ENCODE measurements at places on chromosomes 12 and 14.

- DNase-seq: no peak
Observed at GRCh38 chr12:76852106-76852505, 26.7 kb downstream of the CSRP2 start.

- DNase-seq: no peak
Observed at GRCh38 chr14:49880267-49881064, 12.4 kb upstream of the ARF6 start.

- no peak for DNase-seq
Observed at GRCh38 chr12:113500782-113501311, 29.2 kb upstream of the LHX5 start.

DNA sequence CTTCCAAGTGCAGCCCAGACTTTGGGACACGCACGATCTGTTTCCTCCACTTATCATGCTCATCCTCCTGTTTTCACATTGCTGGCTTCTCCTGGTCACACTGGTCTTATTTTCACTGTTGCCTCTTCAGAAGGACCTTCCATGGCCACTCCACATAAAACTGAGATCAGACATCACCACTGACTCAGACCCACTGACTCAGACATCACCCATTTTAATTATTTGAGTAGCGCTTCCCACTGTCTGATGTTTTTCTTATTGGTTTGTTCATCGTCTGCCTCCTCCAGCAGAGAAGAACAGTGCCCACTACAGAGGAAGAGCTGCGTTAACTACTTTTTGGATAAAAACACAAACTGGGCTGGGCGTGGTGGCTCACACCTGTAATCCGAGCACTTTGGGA lies 270.5 kb upstream of the PWP1 start:
- no peak for DNase-seq

DNA sequence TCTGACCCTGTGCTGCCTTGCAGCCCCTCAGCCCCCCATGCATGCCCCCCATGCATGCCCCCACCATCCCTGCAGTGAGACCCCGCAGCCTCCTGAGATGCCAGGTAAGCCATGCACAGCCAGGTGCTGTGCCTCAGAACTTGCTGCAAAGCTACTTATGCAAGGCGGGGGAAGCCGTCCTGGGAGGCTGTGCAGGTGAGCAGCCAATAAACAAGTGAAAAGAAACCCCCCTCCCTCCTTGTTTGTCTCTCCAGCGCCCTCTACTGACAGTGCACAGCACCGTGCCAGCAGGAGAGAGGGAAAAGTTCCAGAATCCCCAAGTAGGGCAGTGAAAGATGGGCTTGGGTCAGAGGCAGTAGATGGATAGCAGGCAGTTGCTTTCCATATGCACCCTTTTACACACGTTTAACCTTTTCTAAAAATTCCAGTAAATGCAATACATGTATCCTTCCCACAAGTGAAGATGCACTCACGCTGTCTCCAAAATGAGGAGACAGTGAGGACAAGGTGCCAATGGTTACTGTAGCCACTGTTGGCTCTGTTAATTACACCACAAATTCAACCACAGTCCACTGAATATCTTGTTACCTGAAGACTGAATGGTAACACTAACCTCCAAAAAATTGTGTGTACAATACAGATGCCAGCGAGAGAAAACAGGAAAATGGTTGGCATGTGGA lies 18.0 kb downstream of the TNFAIP2 start:
- peak; percentile 11 for DNase-seq

DNA sequence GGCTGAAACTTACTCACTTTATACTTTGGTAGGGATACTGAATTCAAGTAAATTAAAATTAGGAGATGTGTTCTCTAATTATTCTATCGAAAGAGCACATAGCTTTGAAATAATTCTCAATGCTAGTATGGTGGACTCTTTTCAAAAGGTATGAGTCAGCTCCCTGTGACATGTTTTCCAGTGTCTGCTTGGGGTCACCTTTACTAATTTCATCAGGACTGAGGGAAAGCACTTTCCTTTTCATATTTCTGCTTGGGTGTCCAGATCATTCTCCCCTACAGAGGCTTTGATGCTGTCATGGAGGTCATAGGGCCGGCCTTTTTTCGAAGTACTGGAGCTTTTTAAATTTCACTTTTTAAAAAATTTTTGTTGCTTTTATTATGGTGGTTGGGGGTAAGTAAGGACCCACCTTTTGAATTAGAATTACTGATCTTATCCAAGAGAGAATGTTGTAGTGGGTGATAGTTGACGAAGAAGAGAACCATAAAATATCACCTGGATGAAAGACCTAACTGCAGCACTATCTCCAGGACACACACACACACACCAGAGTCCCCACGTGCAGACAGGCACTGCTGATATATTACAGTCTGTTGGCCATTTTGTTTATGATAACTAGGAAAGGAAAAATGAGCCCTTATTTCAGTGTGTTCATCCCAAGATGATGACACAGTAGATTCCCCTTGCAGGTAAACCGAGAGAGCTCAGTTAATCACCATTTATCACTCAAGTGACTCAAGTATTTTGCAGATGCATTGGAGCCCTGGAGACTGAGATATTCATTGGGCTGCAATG lies 558.6 kb downstream of the DIO2 start:
- no peak for DNase-seq

DNA sequence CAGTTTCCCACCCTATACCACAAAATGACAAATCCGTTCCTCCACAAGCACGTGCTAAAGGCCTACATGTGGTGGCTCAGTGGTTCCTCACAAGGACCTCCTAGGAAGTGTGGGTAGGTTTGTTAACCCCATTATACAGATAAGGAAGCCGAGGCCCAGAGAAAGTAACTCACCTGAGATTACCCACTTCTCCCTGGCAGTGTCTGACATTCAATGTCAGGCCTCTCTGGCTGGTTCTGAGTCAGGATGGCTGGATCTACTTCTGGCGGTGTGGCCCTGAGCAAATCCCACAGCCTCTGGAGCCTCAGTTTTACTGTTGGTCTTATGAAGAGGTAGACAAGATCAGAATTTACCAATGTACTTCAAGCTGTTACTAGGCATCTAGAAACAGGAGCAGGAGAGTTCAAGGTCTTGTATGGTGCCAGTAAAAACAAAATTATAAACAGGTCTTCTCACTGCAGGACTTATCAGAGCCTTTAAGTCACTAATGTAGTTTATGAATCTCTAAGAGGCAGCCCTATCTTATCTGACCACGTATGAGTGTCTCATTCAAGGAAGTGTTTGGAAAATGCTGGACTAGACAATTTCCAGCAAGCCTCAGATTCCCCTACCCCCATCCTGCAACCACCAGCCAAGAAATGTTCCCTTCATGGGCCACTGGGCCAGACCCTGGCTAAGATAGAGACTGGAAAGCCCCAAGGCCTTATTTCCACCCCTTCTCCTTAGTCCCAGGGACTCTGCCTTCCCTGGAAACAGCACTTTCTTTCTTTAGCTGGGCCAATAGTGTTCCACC lies 4.2 kb downstream of the HSPB8 start:
- DNase-seq: no peak

DNA sequence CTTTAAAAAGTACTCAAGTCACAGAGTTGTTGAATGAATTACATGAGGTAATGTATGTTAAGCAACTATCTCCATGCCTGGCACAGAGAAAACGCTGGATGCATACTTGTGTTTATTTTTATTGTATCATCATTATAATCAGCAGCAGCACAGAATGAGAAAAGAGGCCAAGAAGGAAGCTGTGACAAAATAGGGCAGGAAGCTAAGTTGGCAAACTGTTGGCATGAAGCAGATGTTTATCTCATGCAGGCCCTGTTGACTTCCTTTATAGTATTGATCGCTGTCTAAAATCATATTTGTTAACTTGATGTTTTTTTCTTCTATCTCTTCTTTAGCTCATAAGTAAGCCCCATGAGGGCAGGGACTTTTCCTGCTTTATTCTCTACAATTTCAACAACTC lies 466.6 kb downstream of the TRHDE start:
- DNase-seq: no peak

- DNase-seq: no peak
Observed at GRCh38 chr14:38789805-38790204, 313.2 kb downstream of the SEC23A start.

DNA sequence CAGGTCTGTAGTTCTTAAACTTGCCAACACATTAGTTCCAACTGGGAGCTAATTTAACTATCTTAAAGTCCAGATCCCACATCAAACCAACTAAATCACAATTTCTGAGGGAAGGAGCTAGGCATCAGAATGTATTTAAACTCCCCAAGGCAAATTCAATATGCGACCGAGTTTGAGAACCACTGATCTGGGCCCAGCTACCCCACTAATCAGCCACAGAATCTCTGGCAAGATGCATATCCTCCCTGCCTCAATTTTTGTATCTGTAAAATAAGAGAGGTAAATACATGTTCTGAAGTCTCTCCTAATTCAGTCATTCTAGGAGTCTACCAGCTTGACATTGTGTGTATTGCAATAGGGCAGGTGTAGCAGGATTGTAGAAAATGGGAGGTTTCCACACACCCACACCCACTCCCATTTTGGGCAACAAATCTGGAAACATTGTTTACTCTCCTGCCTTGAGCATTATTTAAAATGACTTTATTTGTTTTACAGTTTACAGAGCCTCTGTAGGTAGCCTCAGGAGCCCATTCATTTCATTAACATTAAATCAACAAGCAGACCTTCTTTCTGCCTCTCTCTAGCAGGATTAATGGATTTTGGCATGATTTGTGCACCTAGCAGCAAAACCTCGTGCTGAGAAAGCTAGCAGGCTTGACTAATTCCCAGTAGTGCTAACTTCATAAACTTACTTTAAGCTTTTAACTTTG lies 15.6 kb downstream of the LGR5 start:
- DNase-seq: no peak

GRCh38 chr14:53108292-53109104 lies 44.6 kb downstream of the DDHD1 start:
- peak; percentile 5 for DNase-seq

- peak; percentile 40 for DNase-seq
Observed at GRCh38 chr12:49622501-49623141, 740 bp upstream of the PRPF40B start.

DNA sequence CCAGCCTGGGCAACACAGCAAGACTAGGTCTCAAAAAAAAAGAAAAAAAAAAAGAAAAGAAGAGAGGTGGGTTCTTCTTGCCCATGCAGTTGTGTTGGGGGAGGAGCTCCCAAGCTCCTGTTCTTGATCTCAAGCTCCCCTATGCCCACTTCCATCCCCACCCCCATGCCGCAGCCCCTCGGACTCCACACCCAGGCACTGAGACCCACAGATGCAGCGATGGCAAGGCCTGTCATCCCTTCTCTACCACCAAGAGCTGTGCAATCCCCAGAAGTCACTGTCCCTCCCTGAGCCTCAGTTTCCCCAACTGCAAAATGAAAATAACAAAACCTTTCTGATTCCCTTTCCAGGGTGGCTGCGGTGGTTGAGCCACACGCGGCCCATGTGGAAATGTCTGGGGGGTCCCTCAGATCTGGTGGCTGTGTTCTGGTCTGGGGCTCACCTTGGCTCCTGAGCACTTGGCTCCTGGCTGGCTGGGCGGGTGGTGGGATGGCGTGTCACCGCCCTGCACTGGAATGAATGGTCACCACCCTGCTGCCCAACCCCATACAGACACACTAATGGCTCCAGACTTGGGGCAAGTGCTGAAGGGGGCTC lies 22.6 kb upstream of the KIF26A start:
- no peak for DNase-seq

- DNase-seq: no peak
Observed at GRCh38 chr12:131334835-131335234, 376.1 kb upstream of the SFSWAP start.

- no peak for DNase-seq
Observed at GRCh38 chr12:123744836-123745235, 17.3 kb upstream of the DNAH10 start.

DNA sequence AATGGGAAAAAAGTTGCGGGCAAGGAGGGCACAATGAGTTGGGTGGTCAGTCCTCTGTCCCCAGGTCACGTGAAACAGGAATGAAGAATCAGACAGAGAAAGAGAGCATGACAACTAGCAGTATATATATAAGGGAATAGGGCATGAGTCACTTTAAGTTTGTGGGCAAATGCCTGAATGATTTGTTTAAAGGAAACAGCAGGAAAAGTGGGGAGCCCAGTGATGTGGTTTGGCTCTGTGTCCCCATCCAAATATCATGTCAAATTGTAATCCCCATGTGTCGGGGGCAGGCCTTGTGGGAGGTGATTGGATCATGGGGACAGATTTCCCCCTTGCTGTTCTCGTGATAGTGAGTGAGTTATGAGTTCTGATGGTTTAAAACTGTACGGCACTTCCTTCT lies 195.3 kb upstream of the IGF1 start:
- DNase-seq: no peak

DNA sequence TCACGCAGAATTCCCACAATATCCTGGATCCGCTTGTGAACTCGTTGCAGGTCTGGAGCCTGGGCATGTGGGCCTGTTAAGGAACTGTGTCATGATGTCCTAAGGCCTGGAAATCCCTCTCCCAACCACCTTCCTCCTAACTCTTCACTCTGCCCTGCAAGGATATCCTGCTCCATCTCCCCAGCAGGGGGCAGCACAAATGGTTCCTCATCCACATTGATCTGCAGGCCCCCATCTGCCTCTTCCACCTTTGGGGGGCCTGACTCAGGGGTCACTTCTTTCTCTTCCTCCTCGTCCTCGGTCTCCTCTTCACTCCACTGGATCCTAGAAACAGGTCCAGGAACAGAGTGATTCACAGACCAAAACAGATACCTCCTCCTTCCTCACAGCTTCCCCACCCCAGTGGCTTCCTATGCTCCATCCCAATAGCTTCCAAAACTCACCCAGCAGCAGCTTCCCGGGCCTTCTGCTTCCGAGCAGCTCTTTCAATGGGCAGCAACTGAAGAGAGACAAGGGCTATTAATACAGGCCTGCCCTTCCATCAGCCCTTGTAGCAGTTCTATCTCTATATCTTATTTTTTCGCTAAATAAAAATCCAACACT lies 4.5 kb downstream of the NOP2 start:
- DNase-seq: peak; percentile 55

- DNase-seq: no peak
Observed at GRCh38 chr12:1935242-1935641, 16.8 kb upstream of the CACNA2D4 start.

GRCh38 chr14:23034498-23035302 lies at the start of gene PSMB5:
Gene PSMB5, minus strand, starts transcription at chr14:23034900. Its CDS starts 19 bp downstream, at chr14:23034881.
- peak; percentile 74 for DNase-seq

DNA sequence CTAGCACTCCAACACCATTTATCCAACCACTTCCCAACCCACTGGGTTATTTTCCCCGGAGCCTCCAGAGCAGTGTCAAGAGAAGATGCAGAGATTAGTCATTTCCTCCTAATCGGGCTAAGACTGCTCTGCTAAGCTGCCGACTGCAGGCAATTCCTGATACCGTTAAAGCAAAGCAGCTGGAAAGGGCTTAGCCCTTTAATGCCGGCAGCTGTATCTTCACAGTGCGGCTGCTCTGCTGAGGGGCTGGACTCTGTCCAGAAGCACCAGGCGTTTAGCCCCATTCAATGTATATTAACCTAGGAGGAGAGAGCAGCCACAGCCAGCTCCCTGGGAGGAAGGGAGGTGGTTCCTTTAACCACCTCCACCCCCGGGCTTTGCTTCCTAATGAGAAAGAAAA lies 11.1 kb downstream of the AQP6 start:
- DNase-seq: no peak
